ENCODE measurements at places on chromosomes 11 and 22. TPM values are rescaled to one million over a fixed set of nuclear protein-coding genes. Genes with fewer than 3 reads are reported as not detected.

The CAT gene
- 171 TPM for polyA plus RNA-seq

The AQP11 gene
- 3.6 TPM for polyA plus RNA-seq

The SHISAL1 gene
- polyA plus RNA-seq, result 2.4 TPM

- no peak for DNase-seq
Observed at GRCh38 chr22:24758164-24758799, 16.2 kb downstream of the PIWIL3 start.

DNA sequence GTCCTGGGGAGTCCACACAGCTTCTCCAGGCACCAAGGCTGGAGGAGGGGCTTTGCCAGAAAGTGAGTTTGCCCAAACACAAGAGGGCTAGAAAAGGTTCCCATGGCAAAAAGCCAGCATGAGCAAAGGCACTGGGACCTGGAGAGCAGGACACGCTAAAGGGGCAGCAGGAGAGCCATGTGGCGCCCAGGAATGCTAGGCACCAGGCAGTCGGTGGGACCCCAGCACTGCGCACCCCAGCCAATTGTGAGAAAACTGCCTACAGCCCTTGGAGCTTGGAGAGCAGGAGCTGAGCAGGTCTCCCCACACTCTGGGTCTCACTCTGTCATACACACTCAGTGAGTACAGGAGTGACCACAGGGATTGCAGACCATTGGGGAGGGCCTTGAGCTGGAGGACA is 5.2 kb upstream of the RAB1B start:
- no peak for DNase-seq

- DNase-seq, result no peak
Observed at GRCh38 chr11:71530602-71531001, 3.5 kb downstream of the KRTAP5-7 start.

GRCh38 chr22:24393848-24394247 is 33.6 kb upstream of the ADORA2A start:
- DNase-seq, result no peak

GRCh38 chr11:77054084-77054483 is 12.7 kb upstream of the CAPN5 start:
- no peak for DNase-seq

DNA sequence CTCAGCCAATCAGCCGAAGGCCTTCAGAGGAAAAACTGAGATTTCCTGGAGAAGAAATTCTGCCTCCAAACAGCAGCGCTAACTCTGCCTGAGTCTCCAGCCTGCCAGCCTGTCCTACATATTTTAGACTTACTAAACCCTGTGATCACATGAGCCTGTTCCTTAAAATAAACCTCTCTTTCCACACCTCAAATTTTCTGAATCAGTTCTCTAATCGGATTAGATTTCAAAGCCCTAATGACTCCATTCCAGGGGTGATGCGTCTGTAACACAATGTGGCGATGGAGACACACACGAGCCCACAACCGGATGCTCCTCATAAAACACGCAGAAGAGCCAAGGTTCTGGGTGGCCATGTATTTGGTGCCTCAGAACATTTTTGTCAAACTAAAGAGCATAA is 1371.2 kb downstream of the BRD1 start:
- no peak for DNase-seq

GRCh38 chr11:44833877-44834452 is 107.2 kb downstream of the TSPAN18 start:
- DNase-seq, result no peak

GRCh38 chr11:100214791-100215190 is 472.3 kb upstream of the ARHGAP42 start:
- DNase-seq, result no peak

GRCh38 chr11:120424185-120424969 is 87.2 kb upstream of the GRIK4 start:
- DNase-seq, result no peak

DNA sequence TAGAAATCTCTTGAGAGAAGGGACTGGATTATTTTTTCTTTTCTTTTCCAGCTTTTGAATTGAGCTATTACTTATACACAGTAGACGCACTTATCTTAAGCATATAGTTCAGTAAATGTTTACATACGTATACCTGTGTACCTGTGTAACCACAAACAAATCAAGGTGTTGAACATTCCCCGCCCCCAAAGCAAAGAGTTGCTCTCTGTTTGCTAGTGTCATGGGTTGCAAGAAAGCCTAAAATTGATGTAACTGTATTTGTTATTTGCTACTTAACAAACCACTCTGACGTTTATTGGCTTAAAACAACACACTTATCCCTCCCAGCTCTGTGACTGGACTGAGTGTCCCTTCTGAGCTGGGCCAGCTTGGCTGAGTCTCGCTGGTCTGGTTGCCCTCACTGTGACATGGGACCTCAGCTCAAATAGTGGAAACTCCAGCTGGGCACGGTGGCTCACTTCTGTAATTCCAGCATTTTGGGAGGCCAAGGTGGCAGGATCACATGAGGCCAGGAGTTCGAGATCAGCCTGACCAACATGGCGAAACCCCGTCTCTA is 25.4 kb upstream of the CABP2 start:
- DNase-seq, result no peak

DNA sequence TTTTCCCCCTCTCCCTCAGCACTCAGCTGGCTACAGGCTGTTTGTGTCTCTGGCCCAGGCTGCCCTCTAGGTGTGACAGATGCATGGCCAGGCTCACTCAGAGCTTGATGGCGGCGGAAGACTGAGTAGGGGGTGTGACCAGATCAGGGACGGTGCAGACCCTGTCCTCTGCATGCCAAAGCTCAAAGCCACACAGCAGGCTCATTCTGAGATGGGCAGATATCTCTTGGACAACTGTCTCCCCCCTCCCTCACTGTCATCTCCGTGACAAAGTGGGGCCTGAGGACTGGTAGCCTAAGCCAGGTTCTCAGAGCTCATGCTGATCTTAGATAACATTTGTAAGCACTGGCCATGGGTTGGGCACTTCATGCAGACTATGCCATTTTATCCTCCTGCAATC is 231.3 kb downstream of the DSCAML1 start:
- no peak for DNase-seq

GRCh38 chr11:5808500-5809121 is at the start of gene OR52N2:
TSS of gene OR52N2 (plus strand) at chr11:5808924. CDS start at chr11:5820336, 11,412 bp downstream.
- DNase-seq, result peak; percentile 48

Measured in right renal cortex interstitium (tissue), 3 donors.